ENCODE measurements at places on chromosomes 5 and 9.
A peak's percentile ranks its signal among the peaks of the same experiment; 100 is the strongest.

DNA sequence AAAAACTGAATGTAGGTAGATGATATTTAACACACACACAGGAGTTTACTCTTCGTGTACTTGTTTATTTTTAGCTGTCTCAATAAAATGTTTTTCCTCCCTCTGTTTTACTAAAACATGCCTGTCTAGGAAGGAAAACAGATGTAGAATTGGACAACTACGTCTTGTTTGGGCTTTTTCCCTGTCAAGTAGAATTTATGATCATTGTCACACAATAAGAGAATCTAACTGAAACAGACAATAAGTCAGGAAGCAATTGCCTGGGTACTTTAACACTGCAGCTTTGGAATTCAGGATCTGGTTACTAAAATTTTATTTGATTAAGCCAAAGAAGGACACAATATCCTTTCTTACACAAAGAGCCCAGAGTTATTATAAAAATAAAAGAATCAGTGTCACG, 164.2 kb downstream of the ZDHHC21 start:
- no peak for DNase-seq

DNA sequence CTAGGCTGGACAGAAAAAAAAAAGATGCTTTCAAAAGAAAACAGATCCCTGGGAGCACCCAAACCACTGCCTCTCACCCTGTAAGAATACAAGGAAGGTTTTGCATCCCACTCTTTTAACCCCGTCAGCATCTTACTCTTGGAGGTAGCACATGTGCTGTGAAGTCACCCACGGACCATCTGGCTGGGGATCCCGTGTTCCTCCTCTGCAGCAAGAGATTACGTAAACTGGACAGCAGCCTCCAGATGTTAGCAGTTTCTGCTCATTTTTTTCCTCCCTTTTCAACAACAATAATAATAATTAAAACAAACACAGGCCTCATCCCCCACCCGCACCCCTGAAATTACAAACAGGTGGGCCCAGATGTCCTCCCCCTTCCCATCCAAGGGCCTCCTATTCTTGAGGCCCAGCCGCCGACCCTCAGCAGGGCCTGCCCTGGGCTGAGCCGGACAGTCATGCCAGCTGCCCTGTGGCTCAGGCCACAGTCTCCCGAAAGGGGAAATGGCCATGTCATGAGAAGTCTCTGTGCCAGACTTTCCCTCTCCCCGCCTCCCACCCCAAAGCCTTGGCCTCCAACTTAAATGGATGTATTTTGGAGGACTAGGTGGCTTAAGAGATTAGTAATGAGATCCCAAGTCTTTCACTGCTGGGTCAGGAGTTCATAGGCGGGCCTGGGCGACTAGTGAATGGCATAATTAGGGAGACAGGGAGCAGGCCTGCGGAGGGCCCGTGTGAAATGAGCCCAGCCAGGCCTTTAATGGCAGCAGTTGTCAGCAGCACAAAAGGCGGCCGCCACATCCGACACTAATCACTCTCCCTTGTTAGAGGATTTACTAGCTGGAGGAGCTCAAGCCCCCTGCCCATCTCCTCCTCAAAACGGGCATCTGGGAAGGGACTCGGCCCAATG, 165.1 kb downstream of the PAPPA start:
- no peak for DNase-seq

DNA sequence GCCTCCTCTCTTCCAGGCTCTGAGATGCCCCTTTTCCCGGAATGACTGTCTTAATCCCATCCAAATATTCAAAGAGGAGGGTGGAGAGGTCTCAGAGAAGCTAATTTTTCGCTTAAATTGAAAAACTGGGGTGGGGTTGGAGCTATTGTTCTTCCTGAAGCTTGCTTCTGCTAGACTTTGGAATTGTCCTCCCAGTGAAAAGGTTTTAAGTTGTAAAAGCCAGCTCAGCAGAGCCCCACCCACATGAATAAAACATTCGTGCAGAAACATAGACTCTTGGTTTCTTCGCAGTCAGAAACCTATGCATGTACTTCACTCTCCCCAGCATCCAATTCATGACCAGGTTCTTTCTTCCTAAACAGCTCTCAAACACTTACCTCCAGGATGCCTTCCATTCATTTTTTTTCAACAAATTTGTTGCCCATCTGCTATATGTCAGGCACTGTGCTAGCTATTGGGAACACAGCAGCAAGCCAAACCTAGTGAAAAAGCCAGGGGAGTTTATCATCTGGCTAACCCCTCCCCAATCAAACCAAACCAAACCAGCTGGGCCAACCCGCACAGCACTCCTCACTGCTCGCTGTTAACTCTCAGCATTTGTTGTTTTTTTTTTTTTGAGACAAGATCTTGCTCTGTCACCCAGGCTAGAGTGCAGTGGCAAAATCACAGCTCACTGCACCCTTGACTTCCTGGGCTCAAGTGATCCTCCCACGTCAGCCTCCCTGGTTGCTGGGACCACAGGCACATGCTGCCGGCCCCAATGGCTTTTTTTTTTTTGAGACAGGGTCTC, 37.9 kb upstream of the OCLN start:
- DNase-seq, result no peak

GRCh38 chr5:143564417-143564816, 160.9 kb upstream of the NR3C1 start:
- DNase-seq, result no peak

- peak; percentile 86 for DNase-seq
Observed at GRCh38 chr9:91302831-91303230, 58.9 kb downstream of the AUH start.

DNA sequence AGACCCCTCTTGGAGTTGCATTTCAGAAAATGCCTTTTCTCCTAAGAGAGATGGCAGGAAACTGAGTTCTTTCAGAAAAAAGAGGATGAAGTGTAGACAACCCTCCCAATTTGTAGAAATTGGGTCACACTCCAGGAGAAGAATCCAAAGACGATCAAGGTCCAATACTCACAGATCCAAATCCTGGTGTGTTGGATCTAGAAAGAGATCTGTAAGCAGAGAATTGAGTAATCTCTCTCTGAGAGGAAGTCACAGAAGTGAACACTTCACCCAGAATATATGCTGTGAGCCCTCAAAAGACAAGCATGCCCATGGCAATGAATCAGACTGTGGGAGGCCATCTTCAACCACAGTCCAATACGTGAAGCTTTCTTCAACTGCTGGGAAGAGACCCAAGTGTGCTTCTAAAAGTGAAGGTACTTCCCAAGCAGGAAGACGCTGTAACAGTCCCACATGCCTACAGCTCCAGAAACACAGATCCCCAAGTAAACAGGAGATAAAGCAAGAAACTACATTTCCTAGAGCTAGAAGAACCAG, 182.7 kb downstream of the SMC2 start:
- DNase-seq, result peak; percentile 78

DNA sequence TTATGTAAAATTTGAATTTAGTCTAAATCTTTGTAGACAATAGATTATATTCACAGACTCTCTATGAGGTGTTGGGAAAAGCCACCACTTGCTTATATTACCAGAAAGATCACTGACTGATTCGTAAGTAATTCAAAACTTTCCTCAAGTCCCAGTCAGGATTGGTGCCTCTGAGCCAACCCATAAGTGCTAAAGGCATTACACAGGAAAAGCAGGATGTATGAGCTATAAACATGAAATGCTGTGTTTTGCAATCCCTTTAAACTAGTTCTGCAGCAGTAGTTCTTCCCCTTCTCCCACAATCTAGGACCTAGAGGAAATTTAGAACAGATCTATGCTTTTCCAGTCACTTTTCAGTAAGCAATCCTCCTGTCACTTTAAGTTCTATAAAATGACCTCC, 48.0 kb downstream of the SHLD3 start:
- DNase-seq, result peak; percentile 53

- peak; percentile 36 for DNase-seq
Observed at GRCh38 chr5:66440202-66440680, 156.0 kb upstream of the MAST4 start.

- no peak for DNase-seq
Observed at GRCh38 chr5:126365446-126366198, 57.6 kb upstream of the GRAMD2B start.

DNA sequence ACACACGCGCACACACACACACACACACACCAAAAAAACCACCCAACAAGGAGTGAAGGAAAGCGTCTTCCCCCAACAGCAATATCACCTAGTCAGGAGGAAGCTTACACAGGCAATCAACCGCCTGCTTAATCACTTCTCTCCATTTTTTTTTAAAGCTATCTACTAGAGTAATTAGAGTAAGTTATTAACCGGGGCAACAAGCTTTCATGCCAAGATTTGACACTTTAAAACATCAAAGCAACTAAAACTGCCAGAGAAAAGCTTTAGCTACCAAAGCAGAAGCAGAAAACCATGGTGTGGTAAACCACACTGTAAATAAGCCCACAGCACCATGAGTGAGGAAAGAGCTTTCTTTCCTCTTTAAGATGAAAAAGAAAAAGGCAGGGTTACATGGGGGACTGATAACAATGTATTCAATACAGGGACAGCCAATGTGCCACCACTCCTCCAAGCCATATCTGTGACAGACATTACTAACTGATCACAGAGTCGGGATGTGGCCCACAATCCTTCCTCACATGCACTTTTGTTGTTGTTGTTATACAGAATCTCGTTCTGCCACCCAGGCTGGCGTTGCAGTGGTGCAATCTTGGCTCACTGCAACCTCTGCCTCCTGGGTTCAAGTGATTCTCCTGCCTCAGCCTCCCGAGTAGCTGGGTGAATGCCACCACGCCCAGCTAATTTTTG, 282.1 kb downstream of the CRB2 start:
- no peak for DNase-seq

- no peak for DNase-seq
Observed at GRCh38 chr5:172010278-172010677, 3.8 kb upstream of the FBXW11 start.

GRCh38 chr5:52961274-52961681, 27.9 kb upstream of the ITGA2 start:
- DNase-seq, result peak; percentile 9

GRCh38 chr9:88993871-88994460, 2.7 kb downstream of the S1PR3 start:
- DNase-seq, result no peak

- DNase-seq, result peak; percentile 50
Observed at GRCh38 chr5:125198270-125198974, 452.0 kb upstream of the ZNF608 start.

DNA sequence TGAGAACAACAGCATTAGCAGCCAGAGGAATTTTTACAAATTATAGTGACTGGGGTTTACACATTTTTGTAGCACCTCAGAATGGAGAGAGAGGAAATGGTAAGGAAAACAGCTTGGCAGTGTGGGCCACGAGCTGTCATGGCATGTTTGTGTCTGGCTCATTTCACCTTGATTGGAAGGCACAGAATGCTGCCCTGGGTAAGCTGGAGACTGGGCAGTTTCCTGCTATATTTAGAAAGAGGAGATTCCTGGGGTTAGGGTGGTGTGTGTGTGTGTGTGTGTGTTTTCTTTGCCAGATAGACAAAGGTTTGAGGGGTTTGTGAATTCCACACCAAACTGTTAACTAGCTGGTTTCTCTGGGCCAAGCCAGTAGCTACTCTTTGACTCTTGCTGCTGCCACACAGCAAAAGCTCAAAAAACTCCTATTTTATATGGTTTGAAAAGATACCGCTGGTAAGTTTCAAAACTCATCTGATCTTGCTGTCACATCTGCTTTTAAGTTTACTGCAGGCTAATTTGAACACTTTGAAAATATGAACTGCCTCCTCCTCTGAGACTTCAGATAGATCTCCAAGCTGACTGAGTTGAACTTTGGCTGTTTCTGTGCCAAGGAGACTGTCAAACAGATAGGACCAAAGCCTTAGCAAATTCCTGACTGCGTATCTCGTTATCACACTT, 9.1 kb downstream of the ARHGAP26 start:
- DNase-seq, result peak; percentile 18

GRCh38 chr9:14909961-14910805, at the start of gene FREM1:
Gene FREM1 (minus strand): TSS chr9:14910428. CDS start chr9:14868977, 41,451 bp downstream.
- no peak for DNase-seq

- no peak for DNase-seq
Observed at GRCh38 chr9:98099898-98100297, 19.1 kb downstream of the TRIM14 start.

DNA sequence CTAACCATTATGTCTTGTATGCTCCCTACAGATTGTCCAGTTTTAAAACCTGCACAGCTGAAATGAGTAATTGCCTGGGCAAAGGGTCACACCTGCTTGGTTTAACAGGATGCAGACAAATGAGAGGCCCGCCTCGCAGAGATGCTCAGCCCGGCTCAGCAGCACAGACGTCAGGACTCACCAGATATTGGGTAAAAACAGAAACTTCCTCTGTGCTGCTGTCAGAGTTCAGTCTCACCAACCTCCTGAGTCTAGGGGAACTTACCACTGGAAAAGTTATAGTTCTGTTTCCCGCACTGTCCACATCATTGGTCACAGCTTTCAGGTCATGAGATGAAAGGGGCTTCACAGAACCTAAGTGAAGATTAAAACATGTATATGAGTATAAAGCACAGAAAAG, 152.5 kb downstream of the ESM1 start:
- DNase-seq, result no peak

DNA sequence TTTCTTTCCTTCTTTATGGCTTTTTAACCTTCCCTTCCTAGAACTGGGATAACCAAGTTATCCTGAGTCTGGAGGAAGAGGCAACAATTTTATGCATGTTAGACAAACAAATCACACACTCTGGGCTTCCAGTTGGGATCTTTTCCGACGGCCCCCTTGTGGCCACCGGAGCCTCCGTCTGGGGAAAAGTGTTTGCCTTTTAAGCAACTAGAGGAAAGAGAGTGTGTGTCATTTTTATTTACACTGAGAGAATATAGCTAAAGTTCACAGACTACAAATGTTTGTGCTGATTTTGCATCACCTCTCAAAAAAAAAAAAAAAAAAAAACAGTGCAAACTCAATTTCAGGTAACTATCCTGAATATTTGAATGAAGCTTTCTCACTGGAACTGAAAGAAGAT, 126.2 kb downstream of the SEMA6A start:
- DNase-seq, result no peak

DNA sequence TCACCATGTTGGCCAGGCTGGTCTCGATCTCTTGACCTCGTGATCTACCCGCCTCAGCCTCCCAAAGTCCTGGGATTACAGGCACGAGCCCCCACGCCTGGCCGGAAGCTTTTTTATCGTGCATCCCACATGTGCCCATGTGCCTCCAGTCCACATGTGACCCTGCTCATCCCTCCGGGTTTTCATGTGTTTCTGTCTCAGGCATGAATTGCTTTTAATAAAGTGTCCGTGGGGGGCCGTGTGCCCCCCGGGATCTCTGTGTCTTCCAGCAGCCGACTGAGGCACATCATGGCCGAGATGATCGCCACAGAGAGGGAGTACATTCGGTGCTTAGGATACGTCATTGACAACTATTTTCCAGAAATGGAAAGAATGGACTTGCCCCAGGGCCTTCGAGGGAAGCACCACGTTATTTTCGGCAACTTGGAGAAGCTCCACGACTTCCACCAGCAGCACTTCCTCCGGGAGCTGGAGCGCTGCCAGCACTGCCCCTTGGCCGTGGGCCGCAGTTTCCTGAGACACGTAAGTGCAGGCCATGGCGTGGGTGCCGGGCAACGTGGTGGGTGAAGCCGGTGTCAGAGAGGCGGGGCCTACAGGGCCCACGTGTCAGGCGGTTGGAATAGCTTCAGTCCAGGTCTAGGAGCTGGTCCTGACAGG, 22.1 kb upstream of the LRRC14B start:
- peak; percentile 99 for DNase-seq
